ENCODE measurements at places on chromosomes 2 and 18. TPM values are rescaled to one million over a fixed set of nuclear protein-coding genes. Genes with fewer than 3 reads are reported as not detected.

DNA sequence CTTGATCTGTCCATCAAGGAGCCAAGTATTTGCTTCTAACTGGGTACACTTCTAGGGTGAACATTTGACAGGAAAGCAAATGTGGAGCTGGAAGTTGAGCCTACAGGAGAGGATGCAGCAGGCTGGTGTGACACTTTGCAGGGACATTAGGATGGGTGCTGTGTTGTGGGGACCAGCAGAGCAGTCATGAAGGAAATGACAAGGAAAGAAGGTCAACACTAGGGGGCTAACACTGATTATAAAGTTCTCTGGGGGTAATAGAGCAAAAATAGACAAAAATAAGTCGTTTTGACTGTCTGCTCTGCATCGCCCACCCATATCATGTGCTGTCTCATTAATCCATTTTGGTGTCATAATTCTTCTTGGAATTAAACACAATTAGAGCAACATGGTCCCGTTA, 652.4 kb downstream of the STK39 start:
- DNase-seq, result no peak

DNA sequence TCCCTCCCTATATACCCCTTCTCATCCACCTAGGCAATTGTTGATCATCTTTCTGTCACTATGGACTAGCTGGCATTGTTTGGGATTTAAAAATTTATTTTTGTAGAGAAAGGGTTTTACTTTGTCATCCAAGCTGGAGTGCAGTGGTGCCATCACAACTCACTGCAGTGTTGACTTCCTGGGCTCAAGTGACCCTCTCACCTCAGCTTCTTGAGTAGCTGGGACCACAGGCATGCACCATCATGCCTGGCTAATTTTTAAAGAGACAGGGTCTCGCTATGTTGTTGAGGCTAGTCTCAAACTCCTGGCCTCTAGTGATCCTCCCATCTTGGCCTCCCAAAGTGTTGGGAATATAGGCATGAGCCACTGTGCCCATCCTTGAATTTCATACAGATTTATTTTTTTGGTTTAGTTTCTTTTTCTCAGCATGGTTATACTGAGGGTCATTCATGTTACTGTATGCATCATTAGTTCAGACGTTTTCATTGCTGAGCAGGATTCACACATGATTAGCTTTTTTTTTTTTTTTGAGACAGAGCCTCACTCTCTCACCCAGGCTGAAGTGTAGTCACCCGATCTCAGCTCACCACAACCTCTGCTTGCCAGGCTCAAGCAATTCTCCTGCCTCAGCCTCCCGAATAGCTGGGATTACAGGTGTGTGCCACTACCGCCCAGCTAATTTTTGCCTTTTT, 8.6 kb upstream of the PCARE start:
- no peak for DNase-seq

DNA sequence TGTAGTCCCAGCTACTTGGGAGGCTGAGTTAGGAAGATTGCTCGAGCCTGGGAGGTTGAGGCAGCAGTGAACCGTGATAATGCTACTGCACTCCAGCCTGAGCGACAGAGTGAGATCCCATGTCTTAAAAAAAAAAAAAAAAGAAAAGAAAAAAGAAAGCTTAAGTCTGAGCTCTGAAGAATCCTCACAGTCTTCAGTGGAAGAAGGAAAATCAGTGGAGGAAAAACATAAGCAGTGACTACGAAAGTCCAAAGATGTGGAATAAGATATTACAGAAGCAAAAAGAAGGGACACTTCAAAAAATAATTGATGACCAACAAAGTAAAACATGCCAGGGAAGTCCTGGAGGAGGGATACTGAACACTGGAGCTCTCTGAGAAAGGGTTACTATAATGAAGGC, 2.8 kb upstream of the PCGF1 start:
- DNase-seq, result no peak

The SPAG16 gene
- 21.7 TPM for polyA plus RNA-seq

- no peak for DNase-seq
Measured at GRCh38 chr2:60100034-60100433, 453.4 kb downstream of the BCL11A start.

GRCh38 chr2:147520817-147521216, 324.0 kb upstream of the ACVR2A start:
- DNase-seq, result no peak

The HDAC4 gene
- 1.4 TPM for polyA plus RNA-seq

GRCh38 chr18:3840766-3841165, 390.8 kb downstream of the TGIF1 start:
- DNase-seq, result no peak

GRCh38 chr2:168171059-168171762, 76.2 kb downstream of the STK39 start:
- DNase-seq, result no peak

DNA sequence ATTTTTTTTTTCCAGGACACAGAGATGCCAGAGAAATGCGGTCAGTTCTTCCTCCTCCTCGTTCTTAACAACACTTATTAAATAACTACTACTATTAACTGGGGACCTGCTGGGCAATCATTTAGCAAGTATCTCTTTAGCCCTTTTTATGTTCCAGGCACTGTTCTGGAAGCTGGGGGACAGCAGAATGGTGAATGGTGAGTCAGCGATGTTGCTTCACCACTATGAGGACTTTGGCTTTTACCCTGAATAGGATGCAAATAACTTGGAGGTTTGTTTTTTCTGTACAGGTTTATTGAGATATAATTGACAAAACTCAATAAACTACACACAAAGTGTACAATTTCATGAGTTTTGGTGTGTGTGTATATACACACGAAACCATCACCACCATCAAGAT, 179.9 kb upstream of the MSH6 start:
- no peak for DNase-seq

All from CD4-positive, alpha-beta memory T cell (primary cell).